ENCODE measurements at places on chromosomes 5 and 9.

DNA sequence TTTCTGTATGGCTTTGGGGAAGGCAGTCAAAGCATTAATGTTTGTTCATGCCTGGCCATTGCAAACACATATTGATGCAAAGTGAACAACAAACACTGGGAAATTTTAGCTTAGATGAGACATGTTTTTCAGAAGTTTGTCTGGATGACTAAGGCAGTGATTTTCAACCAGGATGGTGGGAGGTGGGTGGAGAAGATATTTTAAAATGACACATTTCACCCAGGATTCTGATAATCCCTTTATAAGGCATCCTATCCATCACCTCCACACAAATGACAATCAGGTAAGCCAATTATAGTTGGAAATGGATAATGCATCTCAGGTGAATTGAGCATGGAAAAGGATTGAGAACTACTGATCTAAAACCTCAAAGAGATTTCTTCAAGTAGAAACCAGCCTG lies 57.4 kb upstream of the SV2C start:
- DNase-seq = no peak

- DNase-seq = no peak
Measured at GRCh38 chr5:149799119-149799623, 69.1 kb downstream of the PPARGC1B start.

- DNase-seq = no peak
Measured at GRCh38 chr9:134225186-134225585, 60.8 kb upstream of the RNU6ATAC start.

DNA sequence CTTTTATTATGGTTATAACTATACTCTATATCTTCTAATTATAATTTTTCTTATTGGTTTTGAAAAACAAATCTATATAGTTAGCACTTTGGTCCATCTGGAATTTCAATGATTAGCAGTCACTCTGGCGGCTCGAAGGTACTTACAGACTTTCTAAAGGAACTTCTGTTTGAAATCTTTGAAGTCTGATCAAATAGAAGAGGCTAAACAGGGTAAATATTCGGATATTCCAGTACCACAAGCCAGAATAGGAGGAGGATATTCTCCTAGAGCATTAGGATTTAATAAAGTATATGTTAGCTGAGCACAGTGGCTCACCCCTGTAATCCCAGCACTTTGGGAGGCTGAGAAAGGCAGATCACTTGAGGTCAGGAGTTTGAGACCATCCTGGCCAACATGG lies 38.7 kb upstream of the HSD17B3 start:
- DNase-seq = no peak

- DNase-seq = no peak
Measured at GRCh38 chr9:96646081-96646991, 8.8 kb downstream of the PRXL2C start.

- DNase-seq = no peak
Measured at GRCh38 chr9:70519912-70520724, 105.7 kb upstream of the KLF9 start.

DNA sequence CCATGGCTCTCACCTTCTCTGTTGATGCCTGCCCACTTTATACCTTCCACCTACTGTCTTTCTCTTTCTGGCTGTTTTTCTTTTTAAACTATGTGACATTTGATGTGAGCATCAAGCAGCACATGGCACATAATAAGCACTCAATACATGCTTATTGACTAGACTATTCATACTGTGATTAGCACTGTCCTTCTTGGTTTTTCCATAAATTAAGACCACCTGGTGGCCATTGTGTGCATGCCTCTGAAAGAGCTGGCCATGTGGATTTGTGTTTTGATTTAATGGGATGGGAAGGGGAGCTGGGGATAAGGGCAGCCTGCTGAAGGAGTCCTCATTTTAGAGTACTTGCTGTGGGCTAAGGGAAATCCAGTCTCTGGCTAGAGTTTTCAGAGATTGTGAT lies 79.4 kb downstream of the ARHGEF28 start:
- no peak for DNase-seq

DNA sequence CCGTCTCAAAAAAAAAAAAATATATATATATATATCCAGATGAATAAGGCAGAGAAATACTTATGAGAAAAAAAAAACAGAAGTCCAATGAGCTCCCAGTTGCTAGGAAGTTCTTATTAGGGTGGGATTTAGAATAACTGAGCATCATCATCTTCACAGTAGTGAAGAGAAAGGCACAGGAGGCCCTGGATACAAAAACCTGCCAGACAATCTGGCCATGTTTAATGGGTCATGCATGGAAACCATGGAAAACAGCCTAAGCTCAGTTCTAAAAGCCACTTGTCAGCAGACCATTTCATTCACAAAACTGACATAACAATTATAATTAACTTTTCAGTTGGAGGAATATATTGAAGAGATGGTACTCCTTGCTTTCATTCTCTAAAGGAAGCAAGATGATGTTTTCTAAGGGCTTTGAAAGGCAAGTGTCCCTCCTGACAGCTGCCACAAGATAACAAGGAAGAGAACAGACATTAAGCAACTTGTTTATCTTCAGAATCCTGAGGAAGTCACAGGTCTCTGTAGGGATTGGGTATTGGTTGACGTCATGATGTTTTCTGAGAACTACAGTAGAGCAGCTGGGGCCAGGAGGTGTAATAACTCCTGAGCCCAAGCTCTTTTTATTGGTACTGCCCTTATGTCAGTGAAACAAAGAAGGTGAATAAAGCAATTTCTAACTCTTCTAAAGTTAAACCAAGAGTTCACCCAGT lies 463.1 kb downstream of the DMAC1 start:
- DNase-seq = no peak

- DNase-seq = no peak
Measured at GRCh38 chr9:13181652-13182051, 97.8 kb downstream of the MPDZ start.

DNA sequence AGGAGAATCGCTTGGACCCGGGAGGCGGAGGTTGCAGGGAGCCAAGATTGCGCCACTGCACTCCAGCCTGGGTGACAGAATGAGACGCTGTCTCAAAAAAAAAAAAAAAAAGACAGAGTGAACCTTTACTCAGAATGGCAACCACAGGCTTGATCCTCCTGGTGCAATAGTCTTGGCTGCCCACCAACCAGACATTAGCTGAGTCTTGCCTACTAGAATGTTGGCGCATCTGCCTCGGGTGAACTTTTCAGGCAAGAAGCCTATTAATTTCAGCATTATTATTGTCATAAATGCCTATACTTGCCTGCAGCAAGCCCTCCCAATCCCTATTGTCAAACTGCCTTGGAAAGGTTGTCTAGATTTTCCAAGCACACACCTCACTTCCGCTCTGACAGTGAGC lies 4.2 kb downstream of the SERINC5 start:
- no peak for DNase-seq

DNA sequence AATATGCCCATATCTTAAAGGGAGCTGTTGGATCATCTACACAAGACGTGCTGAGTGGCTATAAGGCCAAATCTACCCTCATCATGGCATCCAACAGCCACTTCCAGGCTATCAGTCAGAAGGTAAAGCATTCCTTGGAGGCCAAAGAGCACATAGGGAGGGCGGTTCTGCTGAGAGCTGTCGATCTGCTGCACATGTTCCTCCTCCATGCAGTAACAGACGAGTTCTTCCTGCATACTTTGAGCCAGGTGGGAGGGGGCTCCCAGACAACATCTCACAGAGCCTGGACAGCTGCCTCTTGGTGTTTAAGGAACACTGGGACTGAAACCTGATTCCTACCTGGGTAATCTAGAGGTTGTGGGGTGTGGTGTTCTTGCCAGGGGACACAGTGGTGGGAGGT lies 93.3 kb upstream of the RAI14 start:
- DNase-seq = no peak

DNA sequence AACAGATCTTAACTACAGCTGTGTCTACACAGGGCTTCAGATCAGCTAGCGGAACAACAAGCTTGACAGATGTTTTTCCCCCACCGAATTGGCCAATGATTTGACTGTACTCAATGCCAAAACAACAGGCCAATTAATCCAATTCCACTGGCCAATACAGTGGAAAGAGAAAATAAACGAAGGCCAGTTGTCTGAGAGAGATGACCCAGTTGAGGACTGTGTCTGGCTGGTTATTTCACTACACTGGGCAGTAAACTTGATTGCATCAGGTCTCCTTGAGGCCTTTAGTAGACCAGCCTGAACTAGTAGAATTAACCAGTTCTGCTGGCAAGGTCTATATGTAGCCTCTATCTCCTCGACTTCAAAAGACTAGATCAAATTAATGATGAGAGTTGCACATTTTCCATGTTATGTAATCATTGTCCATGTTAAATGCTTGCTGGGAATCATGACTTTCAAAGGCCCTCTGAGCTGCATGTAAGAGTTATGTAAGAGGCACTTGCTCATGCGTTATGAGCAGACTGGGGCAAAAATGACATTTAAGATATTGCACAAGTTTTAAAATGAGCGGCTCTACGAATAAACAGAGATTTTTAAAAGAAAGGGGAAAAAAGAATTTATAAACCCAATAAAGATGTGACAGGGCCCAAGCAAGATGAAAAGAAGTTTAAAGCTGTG lies 28.3 kb downstream of the SMIM23 start:
- no peak for DNase-seq

DNA sequence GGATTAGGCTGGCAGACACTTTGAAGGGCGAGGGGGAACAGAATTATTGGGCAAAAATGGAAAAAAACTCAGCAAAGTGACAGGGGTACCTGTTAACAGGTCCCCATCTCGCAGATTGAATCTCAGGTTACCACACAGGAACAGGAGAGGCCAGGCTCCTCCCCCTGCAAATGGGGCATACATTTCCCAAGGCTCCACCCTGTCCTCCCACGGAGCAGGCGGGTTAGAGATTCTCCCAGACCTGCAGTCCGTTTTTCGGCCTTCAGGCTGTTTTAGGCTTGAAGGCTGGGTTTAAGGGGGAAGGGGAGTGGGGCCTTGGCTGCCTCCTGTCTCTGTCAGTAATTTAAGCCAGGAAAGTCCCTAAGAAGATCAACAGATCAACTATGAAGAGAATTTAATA lies 42.7 kb downstream of the LRRC70 start:
- no peak for DNase-seq

DNA sequence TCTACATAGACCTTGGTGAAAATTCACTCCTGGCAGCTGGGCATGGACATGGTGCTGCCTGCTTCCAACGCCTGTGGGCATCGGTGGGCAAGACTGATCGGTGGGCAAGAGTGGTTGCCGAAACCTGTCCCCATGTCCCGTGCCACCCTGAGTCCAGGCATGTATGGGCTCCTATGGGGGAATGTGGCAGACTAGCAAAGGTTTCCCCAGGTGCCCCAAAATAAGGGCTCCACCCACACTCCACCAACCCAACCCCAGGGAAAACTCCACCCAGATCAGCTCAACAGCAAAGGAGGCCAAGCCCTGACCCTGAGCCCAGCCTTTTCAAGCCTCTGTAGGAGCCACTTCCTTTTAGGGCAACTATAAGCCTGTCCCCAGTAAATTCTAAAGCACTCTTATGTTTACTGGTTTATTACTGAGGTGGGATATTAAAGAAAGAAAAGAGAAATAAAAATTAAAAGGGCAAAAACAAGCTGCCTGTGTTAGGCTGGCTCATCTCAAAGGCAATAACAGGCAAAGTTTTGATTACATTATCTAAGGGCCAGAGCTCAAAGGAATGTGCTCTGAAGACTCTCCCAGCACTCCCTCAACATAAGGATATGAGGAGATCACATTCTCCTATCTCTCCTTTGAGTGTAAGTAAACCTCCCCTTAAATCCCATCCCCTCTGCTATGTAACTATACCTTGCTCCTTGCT lies 8.9 kb upstream of the SPATA31E1 start:
- DNase-seq = no peak

DNA sequence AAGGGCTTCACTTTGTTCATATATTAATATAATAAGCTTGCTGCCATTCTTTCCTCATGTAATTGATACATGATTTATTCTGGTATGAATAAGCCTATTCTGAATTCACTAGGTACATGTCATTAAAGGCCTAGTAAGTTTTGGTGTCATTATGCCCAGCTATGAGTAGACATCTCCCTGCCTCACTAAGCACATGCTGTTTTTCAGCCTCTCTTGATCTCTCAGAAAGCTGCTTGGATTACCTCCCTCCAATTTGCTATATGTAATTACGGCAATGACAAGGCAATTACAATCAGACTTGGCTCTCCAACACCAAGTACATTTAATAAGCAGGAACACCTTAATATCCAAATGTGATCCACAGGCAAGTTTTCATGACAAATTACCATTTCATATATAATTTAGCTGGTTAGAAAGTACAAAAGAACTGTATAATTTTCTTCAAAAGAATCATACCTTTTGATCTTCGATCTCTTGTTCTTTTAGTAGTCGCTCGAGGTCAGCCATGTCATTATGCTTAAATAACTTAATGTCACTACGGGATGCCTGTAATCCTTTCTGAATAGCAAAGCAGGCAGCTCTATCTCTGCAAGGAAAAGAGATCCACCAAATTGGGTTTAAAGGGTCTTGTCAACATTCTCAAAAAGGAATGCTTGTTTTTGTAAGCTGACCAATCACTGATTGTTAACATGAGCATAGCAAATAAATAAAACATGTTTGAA lies 56.3 kb downstream of the SPTLC1 start:
- no peak for DNase-seq

DNA sequence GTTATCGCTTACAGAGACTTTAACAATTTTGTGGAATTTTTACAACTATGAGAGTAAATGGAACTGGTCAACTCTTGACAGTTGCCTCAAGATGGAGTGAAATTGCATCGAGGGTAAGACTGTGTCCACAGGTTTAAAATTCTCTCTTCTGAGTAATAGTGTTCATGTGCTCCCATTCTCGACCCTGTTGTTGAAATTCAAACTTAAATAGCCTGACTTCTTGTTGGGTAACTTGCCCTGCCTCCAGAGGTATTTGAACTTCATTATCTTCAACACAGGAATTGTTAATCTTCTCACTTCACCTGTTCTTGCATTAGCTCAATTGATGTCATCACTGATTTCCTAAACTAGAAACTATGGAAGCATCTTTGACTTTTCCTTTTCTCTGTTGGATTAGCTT lies 77.5 kb downstream of the PIP5K1B start:
- no peak for DNase-seq

DNA sequence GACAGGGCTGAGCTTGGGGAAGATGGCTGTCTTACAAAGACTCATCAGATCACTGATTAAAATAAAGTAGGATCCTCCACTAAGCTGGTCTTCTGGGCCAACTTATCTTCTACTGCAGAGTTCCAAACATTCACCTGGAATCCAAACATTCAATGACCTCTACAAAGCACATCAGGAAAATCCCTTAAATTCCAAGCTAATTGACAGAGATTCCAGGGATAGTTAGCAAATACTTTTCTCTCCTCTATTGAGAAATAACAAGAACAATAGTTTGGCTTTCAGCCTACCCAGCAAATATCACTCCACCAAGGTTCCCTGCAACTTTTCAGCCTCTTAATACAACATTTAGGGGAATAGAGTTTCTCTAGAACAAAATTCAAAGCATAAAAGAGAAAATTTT lies 140.6 kb upstream of the LIFR start:
- no peak for DNase-seq

- no peak for DNase-seq
Measured at GRCh38 chr5:159411115-159411514, 80.8 kb upstream of the IL12B start.

GRCh38 chr9:21506626-21507482 lies 24.7 kb upstream of the IFNE start:
- DNase-seq = no peak

DNA sequence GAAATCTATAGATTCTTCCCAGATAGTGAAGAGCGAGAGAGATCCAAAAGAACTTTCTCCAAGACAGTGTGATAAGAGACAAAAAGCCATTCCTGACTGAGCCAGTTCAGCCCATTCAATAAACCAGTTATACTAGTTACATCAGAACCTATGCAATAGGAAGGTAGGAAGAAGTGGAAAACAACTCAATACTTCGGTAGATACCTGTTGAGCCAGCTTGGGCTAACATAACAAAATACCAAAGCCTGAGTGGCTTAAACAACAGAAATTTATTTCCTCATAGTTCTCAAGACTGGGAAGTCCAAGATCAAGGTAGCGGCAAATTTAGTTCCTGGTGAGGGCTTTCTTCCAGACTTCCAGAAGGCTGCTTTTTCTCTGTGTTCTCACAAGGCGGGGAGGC lies 214.5 kb upstream of the GRAMD2B start:
- DNase-seq = no peak

Data from stimulated activated CD4-positive, alpha-beta T cell treated with anti-CD3 and anti-CD28 coated beads, Interleukin-1b, Interleukin-23, amount 100 ng/mL, for 24 hours (primary cell).